ENCODE measurements at places on chromosomes 5 and 9.

DNA sequence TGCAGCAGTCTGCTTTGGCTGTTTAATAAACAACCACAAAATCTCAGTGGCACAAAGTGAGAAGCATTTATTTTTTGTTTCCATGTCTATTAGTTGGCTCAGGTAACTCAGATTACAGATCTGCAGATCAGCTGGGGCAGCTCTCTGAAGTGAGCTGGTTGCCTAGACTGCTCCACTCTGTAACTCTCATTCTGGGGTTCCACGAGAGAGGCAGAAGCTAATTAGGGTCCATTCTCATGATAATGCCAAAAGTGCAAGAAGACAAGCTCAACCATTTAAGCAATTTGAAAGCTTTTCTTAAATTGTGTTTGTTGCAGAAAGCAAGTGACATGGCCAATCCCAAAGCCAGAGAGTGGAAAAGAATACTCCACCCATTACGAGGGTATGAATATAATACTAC lies 13.2 kb downstream of the MEIKIN start:
- DNase-seq: no peak

GRCh38 chr9:133564451-133565116 lies 30.1 kb downstream of the ADAMTSL2 start:
- no peak for DNase-seq

DNA sequence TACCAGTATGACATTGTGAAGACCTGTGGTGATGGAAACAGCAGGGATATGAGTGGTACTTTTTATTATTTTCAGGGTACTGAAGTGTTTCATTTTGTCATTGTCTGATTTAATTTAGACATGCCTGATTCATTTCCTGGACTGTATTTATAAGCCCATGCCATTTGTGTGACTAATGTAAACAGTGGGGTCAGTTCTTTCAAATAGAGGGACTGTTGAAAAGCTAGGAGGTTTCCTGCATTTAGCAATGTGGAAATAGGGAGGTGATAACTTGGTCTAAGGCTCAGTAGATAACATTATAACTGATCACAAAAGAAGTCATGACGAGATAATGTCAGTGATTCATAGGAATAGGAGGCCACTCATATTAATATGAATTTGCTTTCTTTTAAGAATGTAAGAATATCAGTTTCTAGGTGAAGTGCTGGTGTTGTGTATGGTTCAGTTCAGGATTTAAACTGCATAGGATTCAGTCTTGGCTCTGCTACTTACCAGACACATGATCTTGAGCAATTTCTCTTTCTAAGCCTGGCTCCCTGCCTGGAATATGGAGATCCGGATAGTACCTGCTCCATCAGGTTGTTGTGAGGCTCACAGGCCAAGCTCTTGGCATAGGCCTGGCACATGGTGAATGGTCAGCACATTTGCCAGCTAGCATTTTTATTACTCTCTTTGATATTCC lies 7.5 kb downstream of the RASGRF2 start:
- no peak for DNase-seq

DNA sequence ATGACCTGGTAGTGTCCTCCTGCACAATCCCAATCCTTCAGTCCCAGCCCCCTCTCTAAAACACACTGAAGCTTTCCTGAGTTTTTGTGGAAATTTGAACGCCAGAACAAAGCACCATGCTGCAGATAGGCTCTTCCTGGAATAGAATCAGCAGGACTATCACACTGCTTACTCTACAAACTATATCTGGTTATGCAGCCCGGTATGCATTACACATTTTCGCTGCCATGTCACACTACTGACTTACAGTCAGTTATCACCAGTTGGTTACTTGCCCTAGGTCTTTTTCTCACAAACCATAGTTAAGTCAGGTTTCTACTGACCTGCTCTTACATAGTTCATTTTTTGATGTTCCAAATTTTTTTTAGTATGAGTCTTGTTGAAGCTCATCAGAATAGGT lies 24.9 kb downstream of the PLCXD3 start:
- DNase-seq: no peak

DNA sequence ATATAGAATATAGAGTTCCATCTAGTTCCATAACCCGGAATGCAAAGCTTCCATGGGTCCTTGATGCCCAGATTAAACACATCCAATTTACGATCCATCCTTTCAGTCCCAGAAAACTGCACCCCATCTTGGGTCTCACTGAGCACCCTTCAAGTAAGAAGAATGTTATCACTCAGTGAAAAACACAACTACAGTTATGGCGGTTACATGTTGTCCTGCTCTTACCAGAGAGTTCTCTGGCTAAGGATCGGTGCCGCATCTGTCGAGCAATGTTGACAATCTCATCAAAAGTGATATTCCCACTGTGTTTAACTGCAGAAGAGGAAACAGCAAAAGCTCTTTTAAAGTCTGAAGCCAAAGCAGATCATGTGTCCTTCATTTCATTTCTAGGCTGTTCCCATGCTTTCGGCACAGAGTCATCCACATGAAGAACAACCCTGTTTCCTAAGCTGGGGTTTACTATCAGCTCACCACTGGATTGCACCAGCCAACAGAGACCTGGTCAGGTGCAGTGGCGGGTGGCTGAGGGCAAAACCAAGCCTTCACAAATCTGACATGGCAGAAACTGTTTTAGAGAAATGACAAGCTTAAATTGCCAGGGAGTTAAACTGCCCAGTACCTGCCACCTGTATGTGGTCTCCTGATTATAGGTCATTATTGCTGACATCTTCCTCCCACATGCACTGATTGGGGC lies 2.9 kb downstream of the RPL12 start:
- DNase-seq: no peak

- no peak for DNase-seq
Measured at GRCh38 chr5:111857623-111858022, 100.6 kb upstream of the NREP start.

DNA sequence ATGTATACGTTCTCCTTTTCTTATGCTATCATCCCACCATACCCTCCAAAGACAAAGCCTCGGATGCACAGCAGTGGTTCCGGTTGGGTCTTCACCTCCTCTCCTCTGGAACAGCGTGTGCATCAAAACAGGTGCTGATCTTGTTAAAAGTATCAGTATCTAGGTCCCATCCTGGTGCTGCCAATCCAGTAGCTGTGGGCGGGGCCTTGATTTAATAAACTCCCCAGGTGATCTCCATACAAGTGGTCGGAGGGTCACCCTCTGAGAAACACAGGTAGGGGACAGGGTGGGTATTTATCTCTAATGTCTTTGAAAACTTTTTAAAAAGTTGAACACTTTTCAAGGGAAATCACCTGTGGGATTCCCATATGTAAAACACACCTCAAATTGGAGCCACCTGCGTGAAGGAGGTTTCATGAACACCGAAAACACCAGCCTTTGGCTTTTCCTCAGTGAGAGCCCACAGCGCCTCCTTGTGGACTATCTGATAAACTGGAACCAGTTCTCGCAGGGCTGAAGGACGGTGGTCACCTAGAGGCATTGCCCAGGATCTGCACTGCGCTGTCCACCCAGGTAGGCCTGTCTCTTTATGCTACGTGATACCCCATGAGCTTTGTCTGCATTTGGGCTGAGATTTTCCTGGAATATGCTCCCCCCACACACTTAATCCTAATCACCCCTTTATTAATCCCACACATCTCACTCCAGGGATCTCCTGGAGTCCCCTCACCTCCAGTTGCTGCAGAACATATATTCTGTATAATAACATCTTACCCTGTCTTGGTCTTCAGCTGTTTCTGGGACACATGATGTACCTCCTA lies 80.5 kb upstream of the EPB41L4B start:
- no peak for DNase-seq

GRCh38 chr9:137303893-137304382 lies 1.9 kb upstream of the NRARP start:
- no peak for DNase-seq

DNA sequence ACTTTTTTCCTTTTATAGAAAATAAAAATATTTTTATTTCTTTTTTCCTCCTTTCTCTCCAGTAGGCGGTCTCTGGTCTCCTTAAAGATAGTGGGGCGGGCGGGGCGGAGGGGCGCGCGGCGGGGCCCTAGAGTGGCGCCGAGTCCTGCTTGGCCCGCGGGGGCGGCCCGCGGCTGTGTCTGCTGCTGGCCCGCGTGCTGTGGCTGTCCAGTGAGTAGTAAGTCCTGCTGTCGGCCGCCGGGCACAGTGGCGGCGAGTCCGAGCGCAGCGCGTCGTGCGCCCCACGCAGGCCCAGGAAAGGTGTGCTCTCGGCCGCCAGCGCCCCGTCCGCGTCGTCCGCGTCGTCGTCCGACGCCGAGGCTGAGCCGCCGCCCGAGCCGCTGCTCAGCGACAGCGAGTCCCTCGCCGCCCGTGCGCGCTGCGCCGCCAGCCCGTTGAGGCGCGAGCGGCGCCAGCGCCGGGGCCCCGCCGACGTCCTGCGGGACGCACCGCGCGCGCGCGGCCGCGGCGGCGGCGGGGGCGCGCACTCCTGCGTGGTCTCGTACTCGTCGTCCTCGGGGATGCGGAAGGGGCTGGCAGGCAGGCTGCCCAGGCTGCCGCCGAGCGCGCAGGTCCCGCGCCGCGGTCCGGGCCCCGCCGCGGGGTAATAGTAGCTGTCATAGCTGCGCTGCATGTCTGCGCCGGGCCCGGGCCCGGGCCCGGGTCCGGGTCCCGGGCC lies 52.3 kb downstream of the PSD2 start:
- peak; percentile 83 for DNase-seq

DNA sequence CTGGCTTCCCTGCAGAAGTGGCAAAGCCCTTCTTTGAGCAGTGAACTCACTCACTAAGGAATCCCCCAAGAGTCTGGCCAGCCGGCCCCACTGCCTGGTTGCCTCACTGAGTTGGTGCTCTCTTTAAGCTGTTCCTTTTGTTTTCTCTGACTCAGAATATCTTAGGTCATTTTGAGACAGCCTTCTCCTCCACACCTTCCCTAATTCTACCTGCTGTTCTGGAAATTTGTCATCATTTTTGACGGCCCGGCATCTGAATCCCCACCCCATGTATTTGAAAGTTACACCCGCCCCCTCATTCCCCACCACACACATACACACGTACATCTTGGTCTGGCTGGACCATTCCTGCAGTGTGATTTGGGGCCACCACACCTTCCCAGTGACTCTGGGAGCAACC lies 41.8 kb downstream of the FGF1 start:
- no peak for DNase-seq

DNA sequence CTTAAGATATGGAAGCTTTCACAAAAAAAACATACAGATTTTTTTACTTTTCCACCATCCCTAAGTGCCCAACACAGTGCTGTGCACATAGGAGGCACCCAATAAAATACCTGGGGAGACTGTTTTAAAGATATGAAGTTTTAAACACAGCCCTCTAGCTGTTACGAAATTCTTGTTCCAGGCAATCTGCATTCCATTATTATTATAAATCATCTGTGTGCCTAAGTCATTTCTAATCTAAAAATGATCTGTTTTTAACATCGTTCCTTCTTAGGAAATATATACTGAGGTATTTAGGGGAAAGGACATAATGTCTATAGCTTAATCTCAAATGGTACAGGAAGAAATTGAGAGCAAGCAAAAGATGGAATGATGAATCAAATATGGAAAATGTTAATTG lies 32.7 kb upstream of the ISCA1 start:
- no peak for DNase-seq

- no peak for DNase-seq
Measured at GRCh38 chr5:218457-219291, 554 bp downstream of the SDHA start.

GRCh38 chr9:78122631-78123030 lies 91.0 kb upstream of the GNAQ start:
- DNase-seq: no peak

DNA sequence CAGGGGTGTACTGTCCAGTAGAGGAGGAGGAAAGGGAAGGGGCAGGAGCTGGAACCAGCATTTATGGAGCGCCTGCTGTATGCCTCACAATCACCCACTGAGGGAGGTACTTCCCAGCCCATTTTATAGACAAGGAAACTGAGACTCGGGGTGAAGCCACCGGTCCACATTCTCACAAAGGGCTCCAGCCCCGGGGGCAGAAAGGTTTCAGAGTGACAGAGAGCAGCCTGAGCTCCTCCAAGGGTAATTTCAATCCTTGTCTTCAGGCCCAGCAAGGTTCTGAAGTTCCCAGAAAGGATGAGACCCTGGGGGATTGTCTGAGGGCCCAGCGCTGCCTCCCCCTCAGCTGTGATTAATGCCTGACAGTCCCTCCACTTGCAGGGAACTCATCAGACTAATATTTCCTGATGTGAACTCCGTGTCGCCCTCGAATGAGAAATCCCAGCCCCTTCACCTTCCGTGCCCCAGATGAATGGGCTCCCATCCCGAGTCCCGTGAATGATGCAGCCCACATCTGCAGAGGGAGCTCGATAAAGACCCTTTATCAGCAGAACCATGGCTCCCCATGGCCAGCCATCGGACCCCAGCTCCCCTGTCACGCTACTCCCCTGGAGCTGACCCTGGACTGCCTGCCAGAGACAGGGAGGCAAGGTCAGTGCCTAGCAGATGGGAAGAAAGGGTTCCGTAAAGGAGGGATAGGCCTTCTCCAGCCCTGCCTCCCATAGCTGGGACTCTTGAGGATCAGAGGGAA lies 32.1 kb upstream of the MVB12B start:
- no peak for DNase-seq

DNA sequence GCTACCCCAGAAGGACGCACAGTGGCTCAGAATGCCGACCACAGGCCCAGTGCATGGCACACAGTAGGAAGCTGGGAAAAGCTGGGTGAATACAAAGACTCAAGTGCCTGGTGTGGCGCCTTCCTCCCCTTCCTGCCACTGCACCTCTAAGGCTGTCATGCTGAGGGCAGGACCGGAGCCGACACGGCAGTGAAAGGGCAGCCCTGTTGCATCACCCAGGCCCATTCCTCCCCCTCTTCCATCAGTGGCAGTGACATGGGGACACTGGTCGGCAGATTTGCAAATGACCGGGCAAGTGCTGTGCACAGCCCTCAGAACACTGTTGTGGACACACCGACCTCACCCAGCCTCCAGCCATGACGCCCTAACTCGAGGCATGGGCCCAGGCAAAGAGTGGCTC lies 84.0 kb downstream of the STK10 start:
- no peak for DNase-seq

GRCh38 chr5:12292610-12293204 lies 388.5 kb upstream of the CTNND2 start:
- DNase-seq: no peak

DNA sequence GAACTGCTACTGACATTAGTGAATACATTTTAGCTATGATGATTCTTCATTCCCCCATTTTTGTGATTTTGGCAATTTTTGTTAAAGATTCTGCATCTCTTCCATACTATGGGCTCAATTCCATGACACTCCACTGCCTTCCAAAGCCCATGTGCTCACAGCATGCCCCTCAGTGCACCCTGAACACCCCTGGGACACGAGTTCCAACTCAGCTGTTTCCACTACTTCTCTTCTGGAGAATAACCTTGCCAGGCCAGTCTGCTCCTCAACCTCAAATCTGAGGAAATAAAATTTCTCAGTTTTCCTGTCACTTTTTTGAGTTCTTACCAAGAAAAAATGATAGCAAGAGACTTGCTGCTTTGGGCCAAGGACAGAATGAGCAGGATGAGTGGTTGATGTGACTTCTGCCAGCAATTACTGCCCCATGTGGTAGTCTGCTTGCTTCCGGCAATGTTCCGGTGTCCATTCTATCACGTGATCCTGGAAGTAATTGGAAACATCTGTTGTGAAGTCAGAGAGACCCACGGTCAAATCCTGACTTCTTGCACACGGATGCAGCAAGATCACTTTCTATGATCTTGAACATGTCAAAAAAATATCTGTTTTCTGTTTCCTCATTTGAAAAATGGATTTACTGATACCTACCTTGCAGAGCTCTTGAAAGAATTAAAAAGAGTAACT lies 58.3 kb downstream of the EGFLAM start:
- DNase-seq: no peak

- DNase-seq: no peak
Measured at GRCh38 chr5:128121651-128122050, 38.1 kb downstream of the SLC12A2 start.

Data from CD4-positive, alpha-beta T cell treated with Interleukin-15 for 1 hour (primary cell).